ENCODE measurements at places on chromosomes 3 and 15. TPM values are rescaled to one million over a fixed set of nuclear protein-coding genes. Genes with fewer than 3 reads are reported as not detected.

The IL17RE gene
- total RNA-seq, result 0.72 TPM

The COL7A1 gene
- 65.0 TPM for total RNA-seq

The FOXB1 gene
- 1.2 TPM for total RNA-seq

The LRRIQ4 gene
- not detected for total RNA-seq

The DUOXA1 gene
- total RNA-seq, result 3.1 TPM
